ENCODE measurements at places on chromosomes 2 and 18. TPM values are rescaled to one million over a fixed set of nuclear protein-coding genes. Genes with fewer than 3 reads are reported as not detected.

NOP58 gene
- total RNA-seq, result 173 TPM

LRRC30 gene
- total RNA-seq, result not detected

ANKRD30BL gene
- total RNA-seq, result not detected

AMER3 gene
- total RNA-seq, result not detected

DSG2 gene
- total RNA-seq, result 65.5 TPM

DTNA gene
- 5.8 TPM for total RNA-seq

G6PC2 gene
- total RNA-seq, result not detected

SFTPB gene
- total RNA-seq, result not detected

AKAIN1 gene
- total RNA-seq, result not detected

INPP5D gene
- 13.3 TPM for total RNA-seq

OSBPL6 gene
- total RNA-seq, result 0.03 TPM

RBM44 gene
- 0.08 TPM for total RNA-seq

GATA6 gene
- 3.5 TPM for total RNA-seq

DUSP19 gene
- 5.1 TPM for total RNA-seq

OR6B2 gene
- total RNA-seq, result not detected

NOSTRIN gene
- total RNA-seq, result not detected

CNDP1 gene
- total RNA-seq, result not detected

SMPD4 gene
- 25.7 TPM for total RNA-seq

EML6 gene
- total RNA-seq, result not detected

IL36A gene
- not detected for total RNA-seq

HTR2B gene
- total RNA-seq, result not detected

LHCGR gene
- total RNA-seq, result not detected

GAD1 gene
- total RNA-seq, result 2.8 TPM

LYG2 gene
- total RNA-seq, result not detected

NFATC1 gene
- 2.2 TPM for total RNA-seq

APLF gene
- total RNA-seq, result 1.2 TPM

KIF5C gene
- not detected for total RNA-seq

GALNT3 gene
- total RNA-seq, result 2.2 TPM

DNAH6 gene
- total RNA-seq, result 1.1 TPM

CLHC1 gene
- 6.6 TPM for total RNA-seq

SLC5A7 gene
- total RNA-seq, result not detected

PAX8 gene
- not detected for total RNA-seq

SLC19A3 gene
- total RNA-seq, result not detected

NT5DC4 gene
- not detected for total RNA-seq

MROH2A gene
- not detected for total RNA-seq

TGFA gene
- 0.42 TPM for total RNA-seq

RAD51AP2 gene
- not detected for total RNA-seq

RUFY4 gene
- total RNA-seq, result not detected

GRB14 gene
- total RNA-seq, result not detected

SCN9A gene
- 11.5 TPM for total RNA-seq

GPR39 gene
- total RNA-seq, result 2.6 TPM

CACNB4 gene
- total RNA-seq, result not detected

IFIH1 gene
- total RNA-seq, result 2.7 TPM

DCDC2C gene
- not detected for total RNA-seq

HNRNPLL gene
- 46.6 TPM for total RNA-seq

WDPCP gene
- 9.6 TPM for total RNA-seq

MBOAT2 gene
- total RNA-seq, result 36.4 TPM

DNAJB2 gene
- 57.8 TPM for total RNA-seq

SERPINB5 gene
- not detected for total RNA-seq

EFEMP1 gene
- total RNA-seq, result 283 TPM

ACMSD gene
- total RNA-seq, result not detected

DES gene
- not detected for total RNA-seq

ZFP36L2 gene
- 1.9 TPM for total RNA-seq

CCDC121 gene
- total RNA-seq, result 2.9 TPM

CRYBA2 gene
- not detected for total RNA-seq

LIMS3 gene
- total RNA-seq, result 0.61 TPM

POTEE gene
- 0.05 TPM for total RNA-seq
